ENCODE measurements at places on chromosomes 7 and 10.
A peak's percentile ranks its signal among the peaks of the same experiment; 100 is the strongest.

DNA sequence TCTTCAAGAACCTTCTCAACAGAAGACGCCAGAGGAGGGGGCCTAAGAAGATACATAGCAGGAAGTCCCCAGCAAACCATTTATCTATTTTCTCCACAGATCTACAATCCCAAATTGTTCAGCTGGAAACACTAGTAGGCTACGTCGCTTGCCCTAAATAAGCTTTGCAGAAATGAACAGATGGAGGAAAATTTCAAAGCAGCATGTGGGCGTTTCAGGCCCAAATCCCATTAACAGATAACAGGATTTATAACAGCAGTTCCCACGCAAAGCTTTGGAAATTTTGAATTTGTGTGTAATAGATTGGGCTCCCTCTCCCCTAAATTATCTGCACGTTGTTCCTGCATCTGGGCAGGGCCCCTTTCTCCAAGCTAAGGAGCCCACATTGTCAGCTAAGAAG, 60.6 kb upstream of the FRMD4A start:
- no peak for DNase-seq

- DNase-seq: no peak
Measured at GRCh38 chr10:93383562-93383981, 98.6 kb downstream of the MYOF start.

GRCh38 chr10:78435484-78436221, 402.0 kb downstream of the RPS24 start:
- DNase-seq: no peak

GRCh38 chr7:134946260-134946659, 40.0 kb upstream of the AGBL3 start:
- no peak for DNase-seq

GRCh38 chr10:105121743-105122142, 480.7 kb downstream of the SORCS3 start:
- no peak for DNase-seq

DNA sequence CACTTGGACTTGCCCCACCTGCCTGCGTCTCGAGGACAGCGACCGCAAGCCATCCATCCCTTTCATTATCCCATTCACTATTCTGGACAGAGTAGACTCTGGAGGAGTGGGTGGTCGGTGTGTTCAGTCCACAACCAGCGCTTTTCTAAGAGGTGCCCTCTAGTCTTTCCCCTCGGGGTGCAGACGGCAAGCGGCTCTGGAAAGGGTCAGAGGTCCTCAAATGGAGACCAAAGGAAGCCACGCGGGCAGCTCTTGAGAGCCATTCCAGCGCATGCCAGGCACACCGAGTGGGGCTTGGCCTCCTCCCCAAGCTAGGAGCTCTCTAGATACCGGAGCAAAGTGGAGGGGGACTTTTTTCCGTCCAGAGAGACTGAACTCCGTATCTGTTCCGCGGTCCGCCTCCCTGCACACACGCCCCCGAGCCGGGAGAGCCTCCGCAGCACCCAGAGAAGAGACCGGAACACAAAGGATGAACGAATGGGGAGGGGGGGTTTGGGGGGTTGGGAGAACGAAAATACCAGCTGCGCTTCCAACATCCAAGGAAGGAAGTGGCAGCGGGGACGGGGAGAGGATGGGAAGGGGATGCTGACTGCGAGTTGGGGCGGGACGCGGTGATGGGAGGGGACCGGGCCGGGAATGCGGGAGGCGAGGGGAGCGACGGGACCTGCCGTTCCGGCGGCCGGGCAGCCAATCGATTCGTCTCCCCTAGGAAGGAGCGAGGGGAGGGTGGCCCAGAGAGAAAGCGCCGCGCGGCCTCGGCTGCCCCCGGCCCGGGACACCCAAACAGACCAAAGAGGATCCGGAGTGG, 515 bp downstream of the GSDME start:
- DNase-seq: peak; percentile 13

- no peak for DNase-seq
Measured at GRCh38 chr10:111122127-111122526, 45.3 kb downstream of the ADRA2A start.

GRCh38 chr7:124893140-124893827, 36.3 kb downstream of the POT1 start:
- no peak for DNase-seq

- no peak for DNase-seq
Measured at GRCh38 chr7:98288064-98288823, 6.8 kb downstream of the BRI3 start.

DNA sequence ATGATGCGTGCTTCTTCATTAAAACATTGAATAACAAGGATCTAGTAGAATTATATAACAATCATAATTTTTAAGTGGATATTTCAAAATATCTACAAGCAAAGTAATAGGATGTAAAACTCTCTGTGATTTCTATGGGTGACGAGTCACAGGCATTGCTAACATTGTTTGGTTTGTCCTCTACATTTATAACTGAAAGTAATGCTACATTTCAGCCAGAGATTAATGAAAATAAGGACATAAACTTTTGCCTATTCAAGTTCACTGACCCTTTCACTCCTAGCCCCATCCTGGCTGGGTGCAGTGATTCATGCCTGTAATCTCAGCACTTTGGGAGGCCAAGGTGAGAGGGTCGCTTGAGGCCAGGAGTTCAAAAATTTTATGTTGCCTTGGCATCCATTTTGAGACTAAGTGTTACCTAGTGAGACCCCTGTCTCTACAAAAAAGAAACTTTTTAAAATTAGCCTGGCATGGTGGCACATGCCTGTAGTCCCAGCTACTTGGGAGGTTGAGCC, 38.4 kb upstream of the HSPA12A start:
- DNase-seq: no peak

DNA sequence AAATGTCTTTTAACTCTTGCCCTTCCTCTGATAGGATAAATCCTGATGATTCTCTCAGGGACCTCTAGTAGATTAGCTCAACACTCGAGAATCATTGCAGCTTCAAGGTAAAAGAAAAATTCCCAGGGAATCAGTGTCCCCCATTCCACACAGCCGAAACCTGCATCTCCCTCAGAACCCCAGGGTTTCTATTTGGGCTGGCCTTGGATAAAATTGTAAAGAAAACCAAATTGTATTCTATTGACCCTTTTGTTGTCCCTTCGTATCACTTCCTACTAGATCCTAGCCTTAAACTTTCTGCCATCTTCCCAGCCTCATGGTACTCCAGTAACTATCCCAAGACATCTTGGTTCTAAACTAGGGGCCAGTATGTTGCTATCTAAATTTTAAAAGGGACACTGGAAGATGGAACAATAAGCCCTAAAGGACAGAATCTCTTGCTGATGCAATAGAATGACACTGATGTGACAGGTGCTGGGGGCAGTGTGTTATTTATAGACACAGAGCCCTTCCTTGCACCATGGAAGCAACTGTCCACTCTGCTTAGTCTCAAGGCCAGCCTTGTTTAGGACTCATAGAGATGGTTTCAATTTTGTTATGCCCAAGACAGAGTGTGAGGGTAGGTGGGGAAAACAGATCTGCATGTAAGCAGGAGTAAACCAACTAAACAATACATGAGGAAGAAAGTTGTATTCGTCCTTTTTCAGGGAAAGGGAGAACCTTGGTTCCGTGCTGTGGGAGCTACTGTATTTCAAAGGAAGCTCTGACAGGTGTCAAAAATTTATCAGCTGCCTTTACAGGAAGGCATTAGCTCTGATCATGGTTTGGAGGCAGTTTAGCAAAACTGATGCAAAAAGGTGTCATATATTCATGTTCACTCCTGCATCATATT, 7.6 kb downstream of the ASB15 start:
- no peak for DNase-seq

Measured in stimulated activated naive CD8-positive, alpha-beta T cell treated with anti-CD3 and anti-CD28 coated beads, Interleukin-15, amount 100 ng/mL, for 72 hours (primary cell).